ENCODE measurements at places on chromosomes 5 and 9.

GRCh38 chr5:169652057-169652456 lies 15.0 kb downstream of the DOCK2 start:
- DNase-seq: no peak

- no peak for DNase-seq
Measured at GRCh38 chr9:133237035-133237731, 28.1 kb upstream of the OBP2B start.

DNA sequence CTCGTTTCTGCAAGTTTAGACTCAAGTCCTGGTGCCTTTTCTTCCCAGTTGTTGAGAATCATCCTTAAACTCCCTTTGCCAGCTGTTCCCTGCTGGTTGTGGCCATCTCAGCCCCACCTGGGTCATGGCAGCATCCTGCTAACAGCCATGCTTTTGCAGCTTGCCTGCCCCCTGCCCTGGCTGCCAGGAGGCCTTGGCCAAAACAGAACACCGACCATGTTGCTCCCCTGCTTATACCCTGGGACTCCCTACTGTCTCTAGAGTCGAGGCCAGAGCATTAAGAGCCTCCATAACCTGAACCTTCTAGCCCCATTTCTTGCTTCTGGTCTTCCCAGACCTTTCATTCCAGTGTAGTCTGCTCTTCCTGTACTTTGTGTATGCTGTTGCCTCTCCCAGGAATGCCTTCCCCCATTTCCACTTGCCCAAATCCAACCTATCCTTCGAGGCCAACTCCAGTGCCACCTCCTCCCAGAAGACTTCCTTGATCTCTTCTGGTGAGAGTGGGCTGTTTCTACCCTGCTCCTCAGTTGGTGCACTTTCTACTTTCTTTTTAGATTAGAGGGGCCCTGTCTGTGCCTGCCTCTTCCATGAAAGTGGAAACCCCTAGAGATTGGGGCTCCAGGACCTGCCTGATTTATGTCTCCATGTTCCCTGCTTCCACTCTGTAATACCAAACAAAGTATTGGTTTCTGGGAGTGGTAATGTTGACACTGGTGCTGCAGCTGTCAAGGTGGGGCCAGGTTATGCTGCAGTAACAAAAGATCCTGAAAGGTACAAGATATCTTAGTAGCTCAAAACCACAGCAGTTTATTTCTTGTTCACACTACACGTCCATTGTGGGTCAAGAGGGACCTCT lies 88.2 kb downstream of the AMBP start:
- DNase-seq: no peak

DNA sequence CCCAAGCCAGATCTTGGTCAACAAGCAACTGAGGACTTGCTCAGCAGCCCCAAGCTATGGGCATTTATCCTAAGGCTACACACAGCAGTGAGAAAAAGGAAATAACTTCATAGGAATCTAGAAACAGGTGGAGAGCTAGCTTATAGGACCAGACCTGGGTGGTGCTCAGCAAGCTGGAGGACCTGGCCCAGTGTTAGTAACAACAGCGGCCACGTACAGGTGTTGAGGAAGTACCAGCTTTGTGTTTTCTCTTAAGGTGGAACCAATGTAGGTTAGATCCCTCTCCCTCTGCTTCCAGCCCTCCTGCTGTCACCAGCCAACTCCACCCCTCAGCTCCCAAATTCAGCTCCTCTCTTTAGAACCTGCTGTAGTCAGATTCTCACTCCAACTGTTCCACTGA lies 43.4 kb downstream of the IRF1 start:
- no peak for DNase-seq

GRCh38 chr5:7185742-7186141 lies 210.2 kb upstream of the ADCY2 start:
- no peak for DNase-seq

GRCh38 chr5:81313686-81314085 lies 12.3 kb downstream of the ZCCHC9 start:
- no peak for DNase-seq

DNA sequence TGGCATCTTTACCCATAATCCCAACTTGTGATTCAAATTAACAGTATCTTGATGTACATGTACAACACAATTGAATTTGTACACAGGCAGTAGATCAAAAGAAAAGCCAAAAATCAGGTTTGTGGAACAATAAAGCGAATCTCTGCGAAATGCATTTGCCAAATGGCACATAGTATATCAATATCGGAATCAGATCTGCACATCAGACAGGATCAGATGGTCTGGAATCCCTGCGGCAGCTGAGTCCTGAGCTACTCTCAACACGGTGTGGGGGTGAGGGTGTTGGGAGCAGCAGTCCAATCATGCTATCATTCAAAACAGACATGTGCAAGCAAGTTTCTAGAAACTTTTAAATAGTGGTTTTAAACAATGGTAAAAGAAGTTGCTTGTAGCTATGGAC lies 358.3 kb downstream of the SEMA5A start:
- DNase-seq: no peak

DNA sequence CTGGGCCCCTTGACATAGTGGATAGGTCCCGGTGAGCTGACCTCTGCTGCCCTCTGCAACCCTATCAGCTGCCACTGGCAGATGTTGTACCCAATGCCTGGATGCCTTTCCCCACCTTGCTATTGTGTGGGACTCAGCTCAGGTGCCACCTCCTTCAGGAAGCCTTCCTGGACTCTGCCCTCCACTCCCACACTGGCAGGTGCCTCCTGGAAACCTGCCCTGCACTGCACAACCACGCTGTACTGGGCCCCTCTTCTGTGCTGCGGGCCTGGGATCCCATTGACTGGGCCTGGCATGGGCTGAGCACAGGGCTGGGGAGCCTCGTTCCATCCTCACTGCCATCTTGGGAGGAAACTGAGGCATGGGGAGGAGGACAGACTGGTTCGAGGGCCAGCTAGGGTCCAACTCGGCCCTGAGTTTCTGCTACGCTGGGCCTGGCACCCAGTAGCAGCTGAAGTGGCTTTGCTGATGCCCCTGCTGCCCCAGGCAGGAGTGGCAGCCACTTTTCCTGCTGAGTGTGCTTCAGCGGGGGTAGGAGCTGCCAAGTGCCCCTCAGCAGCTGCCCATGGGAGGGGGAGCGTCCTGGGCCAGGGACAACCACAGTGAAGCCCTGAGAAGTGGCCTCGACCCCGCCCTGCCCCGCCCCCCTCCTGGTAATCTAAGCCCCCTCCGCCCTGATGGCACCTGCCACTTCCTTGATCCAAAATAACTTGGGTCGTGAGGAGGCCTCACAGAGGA lies 1.3 kb downstream of the AK1 start:
- no peak for DNase-seq

GRCh38 chr9:748861-749497 lies 92.5 kb upstream of the DMRT1 start:
- DNase-seq: no peak

- DNase-seq: peak; percentile 15
Measured at GRCh38 chr5:62340392-62340791, 34.4 kb downstream of the KIF2A start.

DNA sequence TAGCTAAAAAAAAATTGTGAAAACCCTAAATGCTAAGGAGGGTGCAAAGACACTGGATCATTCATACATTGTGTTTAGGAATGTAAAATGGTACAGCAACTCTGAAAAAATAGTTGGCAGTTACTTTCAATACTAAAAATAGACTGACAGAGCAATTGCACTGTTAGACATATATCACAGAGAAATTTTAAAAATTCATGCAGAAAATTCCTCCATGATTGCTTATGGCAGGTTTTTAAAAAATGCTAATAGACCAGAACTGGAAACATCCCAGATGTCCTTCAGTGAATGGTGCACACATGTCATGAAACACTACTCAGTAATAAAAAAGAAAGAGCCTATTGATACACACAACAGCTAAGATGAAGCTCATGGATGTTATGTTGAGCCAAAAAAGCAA lies 349.8 kb upstream of the DAB2 start:
- no peak for DNase-seq

- no peak for DNase-seq
Measured at GRCh38 chr5:172079876-172080275, 73.4 kb upstream of the FBXW11 start.

DNA sequence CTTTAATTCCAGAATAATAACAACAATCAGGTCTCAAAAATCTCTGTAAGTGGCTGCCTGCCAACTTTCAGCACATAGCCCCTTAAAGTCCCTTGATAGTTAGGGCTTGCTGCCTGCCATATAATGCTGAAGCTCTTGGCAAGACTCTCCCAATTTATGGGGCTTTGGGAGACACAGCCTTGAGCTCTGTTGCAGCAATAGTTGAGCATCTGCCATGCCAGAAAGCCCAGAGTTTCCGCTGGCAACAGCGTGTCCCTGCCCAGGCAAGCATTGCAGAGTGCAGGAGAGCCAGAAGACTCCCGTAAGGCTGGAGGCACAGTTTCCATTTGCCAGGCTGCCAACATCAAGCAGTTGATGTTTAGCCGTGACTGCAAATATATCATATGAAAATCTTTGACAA lies 678.5 kb upstream of the NUDT12 start:
- DNase-seq: no peak

DNA sequence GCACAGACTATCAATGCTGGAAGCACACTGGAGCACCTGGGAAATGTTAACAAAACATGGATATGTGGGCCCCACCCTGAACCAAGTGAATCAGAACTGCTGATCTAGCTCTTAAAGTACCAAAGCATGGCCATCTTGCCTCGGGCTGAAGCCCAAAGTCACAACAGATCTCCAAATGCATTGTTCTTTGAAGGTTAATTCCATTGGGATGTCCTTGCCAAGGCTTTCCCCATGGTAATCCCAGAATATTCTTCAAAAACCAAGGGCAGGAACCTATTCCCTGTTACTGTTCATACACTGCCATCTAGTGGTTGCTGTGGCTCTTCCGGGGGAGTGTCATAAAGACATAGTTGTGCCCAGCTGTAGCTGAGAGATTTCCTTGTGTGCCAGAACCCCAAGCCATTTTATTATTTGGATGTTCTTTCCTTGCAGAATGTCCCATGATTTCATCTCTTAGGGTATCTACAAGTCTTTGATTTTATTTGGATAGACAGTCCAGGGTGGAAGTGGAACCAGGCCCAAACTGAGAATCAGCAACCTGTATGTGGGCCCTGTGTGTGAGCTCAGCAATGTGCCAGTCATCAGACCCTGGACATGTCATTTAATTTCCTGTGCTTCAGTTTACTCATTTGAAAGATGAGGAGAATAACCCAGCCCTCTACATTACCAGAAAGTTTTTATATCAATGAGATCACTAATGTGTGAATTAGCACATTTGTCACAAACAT lies 290.0 kb downstream of the ACTL7B start:
- no peak for DNase-seq

DNA sequence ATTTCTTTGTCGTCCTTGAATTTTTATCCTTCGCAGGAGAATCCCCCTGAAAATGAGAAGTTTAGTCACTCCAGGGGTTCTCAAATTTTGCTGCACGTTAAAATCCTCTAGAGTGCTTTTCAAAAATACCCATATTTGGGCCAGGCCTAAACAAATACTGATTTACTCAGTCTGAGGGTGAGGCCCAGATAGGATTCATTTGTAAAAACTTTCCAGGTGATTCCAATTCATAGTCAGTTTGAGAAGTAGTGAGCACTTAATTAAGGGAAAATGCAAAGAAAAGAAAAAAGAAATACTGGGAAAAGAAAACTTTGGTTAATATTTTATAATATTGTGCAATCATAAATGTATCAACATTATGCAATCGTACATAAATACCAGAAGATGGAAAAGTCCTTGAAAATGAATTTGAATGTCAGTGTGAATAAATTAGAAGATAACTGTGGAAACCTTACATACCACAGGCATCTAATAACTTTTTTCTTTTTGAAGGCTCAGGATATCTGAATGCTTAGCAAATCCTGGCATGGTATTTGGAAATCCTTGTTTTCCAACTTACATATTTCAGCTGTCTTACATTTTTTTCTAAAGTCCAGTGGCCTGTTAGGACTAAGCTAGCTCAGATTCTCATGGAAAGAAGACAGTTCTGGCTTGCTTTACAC lies 116.5 kb upstream of the DAPK1 start:
- no peak for DNase-seq

DNA sequence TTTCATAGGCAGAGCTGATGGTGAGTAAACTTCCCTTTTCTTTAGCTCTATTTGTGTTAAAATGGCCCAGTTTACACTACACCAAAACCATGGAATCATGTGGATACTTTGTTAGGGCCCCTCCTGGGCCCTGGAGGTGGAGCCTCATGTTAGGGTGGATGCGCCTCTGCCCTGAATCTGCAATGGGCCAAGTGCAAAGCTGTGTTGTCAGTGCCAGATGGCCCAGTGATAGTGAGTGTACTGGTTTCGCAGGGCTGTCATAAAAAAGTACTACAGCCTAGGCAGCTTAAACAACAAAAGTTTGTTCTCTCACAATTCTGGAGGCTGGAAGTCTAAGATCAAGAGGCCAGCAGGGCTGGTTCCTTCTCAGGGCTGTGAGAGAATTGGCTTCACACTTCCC lies 64.8 kb downstream of the HSPA4 start:
- no peak for DNase-seq

DNA sequence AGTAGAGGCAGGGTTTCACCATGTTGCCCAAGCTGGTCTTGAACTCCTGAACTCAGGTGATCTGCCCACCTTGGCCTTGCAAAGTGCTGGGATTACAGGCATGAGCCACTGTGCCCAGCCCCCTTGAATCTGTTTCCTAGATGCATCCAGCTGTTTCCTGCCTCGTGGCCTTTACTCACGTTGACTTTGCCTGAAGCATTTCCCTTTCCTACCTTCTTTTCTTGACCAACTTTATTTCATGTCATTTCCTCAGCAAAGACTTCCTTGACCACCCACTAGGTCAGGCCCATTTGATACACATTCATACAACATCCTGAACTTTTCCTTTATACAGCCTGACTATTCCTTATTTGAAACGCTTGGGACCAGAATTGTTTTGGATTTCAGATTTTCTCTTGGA lies 51.0 kb downstream of the DOCK2 start:
- no peak for DNase-seq

- no peak for DNase-seq
Measured at GRCh38 chr9:36969216-36969771, 64.8 kb downstream of the PAX5 start.

DNA sequence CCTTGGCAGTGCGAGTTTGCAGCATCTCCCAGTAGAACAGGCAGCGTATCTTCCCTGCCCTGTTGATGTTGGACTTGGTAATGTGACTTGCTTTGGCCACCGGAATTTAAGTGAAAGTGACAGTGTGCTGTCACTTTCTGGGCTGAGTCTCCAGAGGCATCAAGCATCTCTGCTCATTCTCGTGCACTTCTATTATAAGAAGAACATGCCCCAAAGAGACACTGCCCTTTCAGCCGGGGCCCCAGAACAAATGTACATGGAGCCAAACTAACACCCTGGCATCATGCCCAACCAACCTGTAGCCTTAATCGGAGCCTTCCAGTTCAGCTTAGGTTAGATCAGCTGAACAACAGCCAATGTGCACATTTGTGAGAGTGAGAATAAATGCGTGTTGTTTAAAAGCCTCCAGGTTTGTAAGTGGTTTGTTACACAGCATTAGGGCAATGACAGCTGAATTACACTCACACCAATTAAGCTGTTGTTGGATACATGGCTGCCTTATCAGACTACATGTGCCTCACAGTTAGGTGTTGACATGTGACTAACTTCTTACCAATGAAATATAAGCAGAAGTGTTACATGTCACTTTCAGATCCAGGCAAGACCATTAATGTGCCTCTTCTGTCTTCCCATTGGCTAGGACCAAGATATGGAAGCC lies 22.1 kb upstream of the FRMD3 start:
- no peak for DNase-seq

GRCh38 chr9:71285191-71285656 lies 163.8 kb upstream of the TRPM3 start:
- peak; percentile 39 for DNase-seq

- no peak for DNase-seq
Measured at GRCh38 chr5:129356846-129357245, 103.3 kb upstream of the ADAMTS19 start.
